ENCODE measurements at places on chromosomes 4 and X.

- no peak for DNase-seq
Observed at GRCh38 chr4:114811564-114812301, 213.1 kb downstream of the UGT8 start.

DNA sequence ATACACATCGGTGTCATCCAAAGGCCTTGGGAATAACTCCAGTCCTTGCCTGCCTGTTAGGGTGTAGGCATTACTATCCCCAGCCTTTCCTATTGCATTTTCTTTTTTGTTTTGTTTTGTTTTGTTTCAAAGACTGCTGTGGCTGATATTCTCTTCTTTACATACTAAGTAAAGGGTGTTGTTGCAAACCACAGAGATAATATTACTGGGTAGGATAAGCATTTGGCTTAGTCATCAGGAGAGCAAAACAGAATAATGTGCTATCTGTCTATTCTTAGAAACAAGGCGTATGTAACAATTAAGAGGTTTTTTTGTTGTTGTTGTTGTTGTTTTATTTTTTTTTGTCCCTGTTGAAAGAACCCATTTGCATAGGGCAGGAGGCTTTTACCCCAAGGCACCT is 41.8 kb downstream of the UGT2B28 start:
- DNase-seq, result no peak

- DNase-seq, result no peak
Observed at GRCh38 chr4:113539408-113539807, 222.1 kb downstream of the CAMK2D start.

DNA sequence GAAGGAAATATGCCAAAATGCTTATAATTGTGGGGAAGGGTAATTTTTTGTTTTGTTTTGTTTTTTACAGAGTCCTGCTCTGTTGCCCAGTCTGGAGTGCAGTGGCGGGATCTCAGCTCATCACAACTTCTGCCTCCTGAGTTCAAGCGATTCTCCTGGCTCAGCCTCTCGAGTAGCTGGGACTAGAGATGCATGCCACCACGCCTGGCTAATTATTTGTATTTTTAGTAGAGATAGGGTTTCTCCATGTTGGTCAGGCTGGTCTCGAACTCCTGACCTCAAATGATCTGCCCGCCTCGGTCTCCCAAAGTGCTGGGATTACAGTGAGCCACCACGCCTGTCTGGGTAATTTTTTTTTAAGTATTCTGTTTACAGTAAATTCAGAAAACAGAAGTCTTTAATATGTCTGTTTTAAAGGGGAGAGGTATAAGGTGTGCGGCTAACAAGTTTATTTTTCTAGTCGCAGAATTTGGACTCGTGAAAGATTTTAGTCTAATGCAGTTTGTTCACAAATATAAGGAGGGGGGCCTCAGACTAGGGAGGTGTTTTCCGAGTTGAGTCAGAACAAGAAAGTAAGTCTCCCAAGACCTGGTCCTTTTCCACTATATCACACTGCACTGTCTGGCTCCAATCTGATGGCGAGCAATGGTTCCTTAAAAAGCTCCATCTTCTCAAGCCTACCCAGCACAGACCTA is 1.5 kb downstream of the ACSL1 start:
- no peak for DNase-seq

GRCh38 chrX:147853701-147854100 is 58.0 kb upstream of the FMR1 start:
- DNase-seq, result no peak

- no peak for DNase-seq
Observed at GRCh38 chr4:127586922-127587571, 45.7 kb upstream of the INTU start.

Data from stimulated activated CD8-positive, alpha-beta memory T cell treated with anti-CD3 and anti-CD28 coated beads, Interleukin-4, amount 100 ng/mL, for 4 hours (primary cell).